ENCODE measurements at places on chromosomes 4 and X. TPM values are rescaled to one million over a fixed set of nuclear protein-coding genes. Genes with fewer than 3 reads are reported as not detected.

Gene SCARB2
- 109 TPM for total RNA-seq

Gene TRIM75
- not detected for total RNA-seq

Gene GAGE12J
- total RNA-seq: not detected

Gene CXCL9
- total RNA-seq: 0.44 TPM

Gene RRH
- total RNA-seq: not detected

Gene SHROOM3
- total RNA-seq: 0.06 TPM

Gene EPHA5
- total RNA-seq: not detected

Gene CLIC2
- 4.0 TPM for total RNA-seq

Gene ZNF41
- total RNA-seq: 14.3 TPM

Gene AR
- total RNA-seq: 7.3 TPM

Gene GPR173
- total RNA-seq: 0.20 TPM

Gene TBC1D9
- total RNA-seq: 3.8 TPM

Gene ANKRD50
- 4.9 TPM for total RNA-seq

Gene SCD5
- total RNA-seq: 1.6 TPM

Data from psoas muscle (tissue), 8 donors.